DMS 273 treated with DMSO at 0.1 percent for 48 hours (cell line): ENCODE measurements at places on chromosomes 4 and X.

DNA sequence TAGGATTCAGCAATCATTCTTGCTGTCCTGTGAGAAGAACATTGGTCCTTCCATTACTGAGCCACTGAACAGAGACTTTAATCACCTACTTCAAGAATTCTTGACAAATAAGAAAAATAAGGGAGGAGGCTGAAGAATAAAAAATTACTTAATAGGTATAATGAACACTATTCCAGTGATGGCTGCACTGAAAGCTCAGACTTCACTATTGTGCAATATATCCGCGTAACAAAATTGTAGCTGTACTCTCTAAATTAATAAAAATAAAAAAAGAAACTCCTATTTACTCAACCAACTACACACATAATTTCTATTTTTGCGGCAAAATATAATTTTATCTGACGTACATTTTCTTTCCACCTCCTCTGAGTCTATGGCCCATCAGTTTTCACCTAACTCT lies 2441.0 kb downstream of the PCDH7 start:
- no peak for DNase-seq

GRCh38 chrX:134683351-134684005 lies 25.2 kb upstream of the PLAC1 start:
- no peak for DNase-seq

DNA sequence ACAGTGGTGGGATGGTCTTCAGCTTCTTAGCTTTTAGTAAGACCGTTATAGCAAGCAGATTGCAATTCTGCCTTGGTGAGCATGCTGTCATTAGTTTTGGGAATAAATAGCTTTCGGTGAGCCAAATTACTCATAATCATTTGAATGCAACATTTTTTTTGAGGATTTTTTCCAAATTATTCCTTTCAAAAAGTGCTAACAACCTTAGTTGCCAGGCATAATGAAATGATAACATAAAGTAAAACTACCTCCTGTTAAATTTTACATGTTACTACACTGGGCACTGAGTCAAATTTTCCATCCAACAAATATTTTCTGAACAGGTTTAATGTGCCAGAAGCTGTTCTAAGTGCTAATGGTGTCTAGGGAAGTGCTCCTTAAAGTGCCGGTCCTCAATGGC lies 15.8 kb upstream of the NPFFR2 start:
- no peak for DNase-seq

- DNase-seq: no peak
These were observed 43.7 kb downstream of the FRMPD3 start for GRCh38 chrX:107493141-107493540.

GRCh38 chr4:185587030-185587426 lies 51.7 kb upstream of the PDLIM3 start:
- DNase-seq: no peak

DNA sequence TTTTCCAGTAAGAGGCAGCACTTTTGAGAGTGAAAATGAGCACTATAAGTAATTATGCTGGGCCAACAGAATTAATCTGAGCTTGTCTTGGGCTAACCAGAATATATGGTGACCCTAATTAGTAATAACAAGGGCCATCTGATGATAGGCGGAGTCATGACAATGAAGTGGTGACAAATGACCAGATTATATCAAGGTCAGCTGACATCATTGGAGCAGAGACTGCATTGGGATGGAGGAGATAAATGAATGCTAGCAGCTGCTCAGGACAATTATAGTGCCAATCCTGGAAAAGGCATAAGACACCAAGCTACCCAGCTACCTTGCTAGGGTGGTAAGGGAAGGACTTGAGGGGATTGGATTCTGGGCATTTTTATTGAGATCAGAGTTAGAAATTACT lies 1548.7 kb downstream of the RPA4 start:
- DNase-seq: no peak

GRCh38 chr4:48270951-48271473 lies 1.4 kb upstream of the TEC start:
- no peak for DNase-seq

DNA sequence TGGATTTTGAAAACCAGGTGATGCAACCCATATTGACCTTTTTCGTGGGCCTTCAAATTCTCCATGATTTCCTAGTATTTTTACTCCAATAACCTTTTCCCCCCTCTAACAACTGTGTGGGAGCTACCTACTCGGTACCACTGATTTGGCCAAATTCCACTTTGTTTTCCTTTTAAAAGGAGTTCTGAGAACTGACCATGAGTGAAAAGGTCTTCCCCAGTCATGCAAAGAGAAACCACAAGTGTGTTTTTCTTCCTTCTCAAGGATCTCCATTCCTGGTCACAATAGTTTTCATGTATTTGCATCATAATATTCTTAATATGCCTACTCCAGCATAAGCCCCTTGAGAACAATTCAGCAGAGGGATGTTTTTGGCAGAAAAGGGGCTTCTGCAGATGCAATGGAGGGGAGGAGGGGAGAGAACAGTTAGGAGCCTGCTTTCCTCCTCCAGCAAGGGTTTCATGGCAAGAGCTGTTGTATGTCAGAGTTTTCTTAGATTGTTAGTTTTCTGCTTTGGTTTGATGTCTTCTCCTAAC lies 195.3 kb upstream of the ANXA3 start:
- no peak for DNase-seq

GRCh38 chrX:139823806-139824205 lies 109.0 kb downstream of the ATP11C start:
- DNase-seq: no peak

DNA sequence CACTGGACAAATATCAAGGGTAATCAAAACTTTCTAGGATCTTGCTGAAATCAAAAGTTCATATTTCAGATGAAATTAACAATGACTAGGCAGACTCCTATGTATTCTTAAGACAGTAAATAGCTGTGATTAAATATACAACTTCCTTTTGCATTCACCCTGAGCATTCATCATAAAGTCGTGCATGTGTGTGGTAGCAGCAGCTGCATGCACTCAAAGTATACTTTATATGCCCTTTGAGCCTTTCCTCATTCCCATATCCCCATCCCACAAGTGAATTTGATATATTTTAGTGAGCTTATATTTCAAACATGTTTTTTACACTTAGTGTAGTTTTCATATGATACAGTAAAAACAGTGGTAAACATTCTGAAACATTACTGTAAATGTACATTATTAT lies 959.0 kb downstream of the C4orf33 start:
- no peak for DNase-seq

DNA sequence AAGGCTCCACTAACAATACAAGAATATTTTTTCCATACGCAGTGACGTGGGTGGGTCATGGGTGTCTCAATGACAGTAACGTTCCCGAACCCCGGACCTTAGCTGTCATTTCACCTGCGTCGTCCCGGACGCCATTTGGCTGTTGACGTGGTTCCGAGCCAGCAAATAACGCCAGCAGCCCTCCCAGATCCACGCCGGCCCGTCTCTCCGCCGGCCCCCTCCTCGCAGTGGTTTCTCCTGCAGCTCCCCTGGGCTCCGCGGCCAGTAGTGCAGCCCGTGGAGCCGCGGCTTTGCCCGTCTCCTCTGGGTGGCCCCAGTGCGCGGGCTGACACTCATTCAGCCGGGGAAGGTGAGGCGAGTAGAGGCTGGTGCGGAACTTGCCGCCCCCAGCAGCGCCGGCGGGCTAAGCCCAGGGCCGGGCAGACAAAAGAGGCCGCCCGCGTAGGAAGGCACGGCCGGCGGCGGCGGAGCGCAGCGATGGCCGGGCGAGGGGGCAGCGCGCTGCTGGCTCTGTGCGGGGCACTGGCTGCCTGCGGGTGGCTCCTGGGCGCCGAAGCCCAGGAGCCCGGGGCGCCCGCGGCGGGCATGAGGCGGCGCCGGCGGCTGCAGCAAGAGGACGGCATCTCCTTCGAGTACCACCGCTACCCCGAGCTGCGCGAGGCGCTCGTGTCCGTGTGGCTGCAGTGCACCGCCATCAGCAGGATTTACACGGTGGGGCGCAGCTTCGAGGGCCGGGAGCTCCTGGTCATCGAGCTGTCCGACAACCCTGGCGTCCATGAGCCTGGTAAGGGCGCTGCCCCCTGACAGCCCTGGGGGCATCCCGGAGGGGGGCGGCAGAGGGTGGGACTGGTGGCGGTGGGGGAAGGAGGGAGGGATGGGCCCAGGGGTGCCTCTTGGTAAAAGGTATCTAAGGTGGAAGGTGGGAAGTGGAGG lies at the start of gene CPE:
Gene CPE, plus strand, starts transcription at position 264 of the 933 bp plus-strand sequence. Its CDS starts 214 bp downstream, at position 478.
- peak; percentile 42 for DNase-seq

DNA sequence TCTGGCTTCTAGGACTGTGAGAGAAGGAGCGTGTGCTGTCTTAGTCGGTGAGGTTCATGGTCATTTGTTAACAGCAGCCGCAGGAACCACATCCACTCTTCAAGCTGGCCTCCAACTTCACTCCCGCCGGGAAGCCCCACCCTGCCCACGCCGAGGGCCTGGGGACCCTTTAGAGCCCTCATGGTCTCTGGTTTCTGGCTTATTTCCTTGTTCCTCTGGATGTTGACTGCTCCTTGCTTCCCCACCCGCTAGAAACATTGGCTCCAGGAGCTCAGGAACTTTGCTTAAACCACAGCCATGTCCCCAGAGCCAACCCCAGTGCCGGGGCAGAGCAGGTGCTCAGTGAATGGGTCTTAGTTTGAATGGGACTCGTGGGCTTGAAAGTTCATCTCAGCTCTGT lies 40.8 kb downstream of the HTRA3 start:
- no peak for DNase-seq

DNA sequence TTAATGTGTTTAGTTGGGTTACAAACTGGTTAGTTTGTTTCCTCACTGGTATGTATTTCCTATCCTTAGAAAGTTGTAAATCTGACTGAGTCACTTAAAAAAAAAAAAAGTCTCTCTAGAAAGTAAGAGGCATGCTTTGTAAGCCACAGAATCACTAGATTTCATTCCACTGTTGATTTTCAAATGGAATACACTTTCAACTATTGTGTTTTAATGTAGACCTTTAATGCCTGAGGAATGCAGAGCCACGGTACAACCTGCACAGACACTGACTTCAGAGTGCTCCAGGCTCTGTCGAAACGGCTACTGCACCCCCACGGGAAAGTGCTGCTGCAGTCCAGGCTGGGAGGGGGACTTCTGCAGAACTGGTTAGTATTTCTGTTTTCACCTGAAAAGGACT lies 88.6 kb downstream of the HHIP start:
- no peak for DNase-seq

GRCh38 chr4:152655272-152656129 lies 24.3 kb downstream of the TMEM154 start:
- DNase-seq: no peak

DNA sequence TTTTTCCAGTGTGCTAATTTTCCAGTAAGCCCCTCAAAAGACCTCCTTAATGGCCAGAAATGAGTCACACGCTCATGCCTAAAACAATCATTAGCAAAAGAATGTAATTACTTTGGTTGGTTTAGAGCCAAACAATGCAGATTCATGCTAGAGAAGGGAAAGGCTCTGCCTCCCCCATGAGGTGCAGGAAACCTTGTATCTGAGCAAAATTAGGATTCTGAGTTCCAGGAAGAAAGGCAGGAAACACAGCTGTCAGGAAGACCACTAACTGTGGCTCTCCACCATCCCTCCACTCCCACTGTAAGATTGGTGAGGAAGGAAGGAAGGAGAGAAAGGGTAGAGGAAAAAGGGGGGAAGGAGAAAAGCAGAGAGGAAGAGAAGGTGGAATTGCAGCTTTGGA lies 104.9 kb upstream of the DHX15 start:
- no peak for DNase-seq

DNA sequence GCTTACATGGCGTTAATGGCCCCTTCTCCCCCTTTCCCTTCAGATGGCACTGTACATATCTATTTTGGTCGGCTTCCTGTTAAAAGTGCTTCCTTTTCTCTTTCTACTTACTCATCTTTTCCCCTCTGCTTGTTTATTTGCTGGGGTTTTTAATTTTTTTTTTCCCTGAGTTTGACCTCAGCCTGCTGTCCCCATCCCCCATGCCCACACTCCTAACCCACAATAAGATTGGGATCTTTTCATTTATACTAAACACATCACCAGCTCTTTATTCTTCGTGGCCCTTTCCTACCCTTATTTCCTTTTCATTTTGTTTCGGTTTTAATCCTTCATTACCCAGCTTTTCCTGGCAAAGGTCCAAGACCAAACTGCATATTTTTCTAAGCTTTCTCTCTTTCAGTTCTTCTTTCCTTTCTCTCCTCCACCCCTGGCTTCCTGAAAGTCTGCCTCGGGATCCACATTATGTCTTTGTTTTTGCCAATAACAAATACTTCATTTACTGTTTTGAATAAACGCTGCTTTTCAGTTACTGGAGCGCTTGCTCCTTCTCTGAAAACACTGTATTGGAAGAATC lies 152.0 kb upstream of the USP9X start:
- DNase-seq: no peak

DNA sequence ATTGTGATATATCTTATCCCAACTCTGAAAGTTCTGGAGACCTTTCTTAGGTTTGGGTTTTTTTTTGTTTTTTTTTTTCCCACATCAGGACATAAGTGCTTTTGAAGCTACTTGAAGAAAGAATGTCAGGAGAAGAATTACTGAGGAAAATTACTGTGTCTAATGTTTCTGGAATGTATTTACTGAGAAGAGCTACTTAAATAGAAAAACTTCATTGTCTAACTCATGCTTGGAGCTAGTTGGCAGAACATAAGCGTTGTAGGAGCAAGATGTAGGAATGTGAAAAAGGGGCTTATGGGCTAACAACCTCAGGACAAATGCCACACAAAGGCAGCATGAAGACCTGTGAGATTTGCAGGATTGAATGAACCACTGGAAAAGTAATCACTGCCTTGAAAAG lies 166.6 kb upstream of the GLRA2 start:
- no peak for DNase-seq

DNA sequence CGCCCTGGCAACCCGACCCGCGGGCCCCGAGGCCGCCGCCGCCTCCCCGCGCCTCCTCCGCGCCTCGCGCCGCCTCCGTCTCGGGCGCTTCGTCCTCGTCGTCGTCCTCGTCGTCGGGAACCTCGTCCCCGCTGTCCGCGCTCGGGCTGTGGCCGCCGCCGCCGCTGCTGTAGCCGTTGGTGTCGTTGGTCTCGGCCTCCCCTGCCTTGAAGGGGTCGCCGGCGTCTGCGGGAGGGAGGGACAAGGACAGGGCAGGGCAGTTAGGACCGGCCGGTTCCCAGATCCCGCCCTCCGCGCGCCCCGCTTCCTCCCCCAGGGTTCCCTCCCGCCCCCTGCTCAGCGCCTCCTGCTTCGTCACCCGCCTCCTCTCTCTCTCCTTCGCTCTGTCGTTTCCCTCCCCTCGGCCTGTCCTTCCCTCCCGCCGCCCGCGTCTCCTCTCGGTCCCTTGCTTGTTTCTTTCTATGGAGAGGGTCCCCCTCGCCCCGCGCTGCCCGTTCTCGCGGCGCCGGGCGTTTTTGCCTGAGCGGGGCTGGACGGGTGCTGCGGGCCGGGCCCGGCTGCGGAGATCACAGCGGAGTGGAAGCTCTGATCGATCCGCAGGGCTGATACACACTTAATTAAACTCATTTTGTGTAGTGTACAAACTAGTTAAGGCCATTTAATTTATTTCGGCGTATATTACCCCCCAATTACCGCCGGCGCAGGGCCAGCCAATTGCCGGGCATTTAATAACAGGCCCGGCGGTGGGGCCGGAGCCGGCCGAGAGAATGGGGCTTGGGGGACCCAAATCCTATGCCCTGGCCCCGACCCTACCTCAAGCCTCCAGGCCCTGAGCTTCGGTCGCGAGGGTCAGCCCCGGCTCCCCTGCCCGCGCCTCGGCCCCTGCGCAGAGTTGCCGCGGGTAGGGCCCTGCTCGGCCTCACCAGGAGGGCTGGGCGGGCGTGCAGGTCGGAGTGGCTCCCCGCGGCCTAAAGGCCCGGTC lies 2.4 kb downstream of the NKX1-1 start:
- no peak for DNase-seq

GRCh38 chr4:172927096-172927814 lies 241.4 kb upstream of the GALNT7 start:
- DNase-seq: no peak
